ENCODE measurements at places on chromosomes 1 and 21.

- DNase-seq, result no peak
These were observed 16.0 kb downstream of the CTNNBIP1 start for GRCh38 chr1:9894115-9894514.

DNA sequence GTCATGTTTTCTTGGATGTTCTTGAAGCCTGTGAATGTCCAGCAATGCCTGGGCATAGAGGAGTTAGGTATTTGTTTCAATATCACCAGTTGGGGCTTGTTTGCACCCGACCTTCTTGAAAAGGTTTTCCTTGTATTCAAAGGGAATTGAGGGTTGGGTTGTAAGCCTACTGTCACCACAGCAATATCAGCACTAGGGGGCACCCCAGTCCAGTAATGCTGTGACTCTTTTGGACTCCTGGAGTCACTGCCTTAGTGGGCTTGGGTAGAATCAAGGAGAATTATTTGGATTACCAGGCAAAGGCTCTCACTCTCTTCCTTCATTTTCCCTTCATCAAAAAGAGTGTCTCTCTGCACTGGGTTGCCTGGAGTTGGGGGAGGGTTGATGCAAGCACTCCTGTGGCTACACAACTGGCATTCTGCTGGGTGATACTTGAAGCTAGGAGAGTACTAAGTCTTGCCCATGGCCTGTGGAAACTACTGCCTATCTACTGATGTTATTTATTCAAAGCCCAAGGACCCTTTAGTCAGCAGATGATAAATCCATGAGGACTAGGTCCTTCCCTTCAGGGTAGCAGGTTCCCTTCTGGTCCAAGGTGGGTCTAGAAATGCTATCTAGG lies 34.5 kb downstream of the OR10R2 start:
- no peak for DNase-seq

GRCh38 chr1:167128261-167129227 lies 34.7 kb downstream of the STYXL2 start:
- DNase-seq, result no peak

GRCh38 chr21:34133392-34133791 lies 60.0 kb downstream of the MRPS6 start:
- DNase-seq, result no peak

DNA sequence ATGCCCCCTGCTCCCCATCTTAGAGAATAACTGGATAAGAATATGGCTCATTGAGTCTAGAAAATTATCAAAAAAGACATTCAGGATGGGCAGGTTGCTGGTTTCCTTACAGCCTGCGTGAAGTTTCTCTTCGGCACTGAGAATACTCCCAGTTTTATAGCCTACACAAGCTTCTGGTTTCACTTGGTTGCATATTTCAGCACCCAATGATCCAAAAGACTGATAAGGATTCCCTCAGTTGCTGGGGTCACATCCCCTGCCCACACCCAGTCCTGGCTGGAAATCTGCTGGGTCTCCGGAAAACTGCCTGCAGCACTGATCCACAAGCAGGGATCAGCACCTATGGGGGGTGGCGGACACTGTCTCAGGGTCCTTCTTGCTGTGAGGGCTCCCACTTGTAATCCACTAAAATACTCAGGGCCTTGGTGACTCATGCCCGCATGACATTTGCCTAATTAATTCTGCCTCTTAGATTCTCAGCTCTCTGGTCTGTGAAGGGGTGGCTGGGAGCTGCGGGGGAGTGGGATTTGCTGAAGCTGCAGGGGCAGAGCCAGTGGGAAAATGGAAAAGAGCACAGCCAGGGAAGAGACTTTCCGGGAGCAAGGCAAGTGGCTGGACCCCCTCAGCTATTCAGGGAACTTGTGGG lies 142.5 kb downstream of the ZNF648 start:
- no peak for DNase-seq

GRCh38 chr1:155970531-155971167 lies 7.7 kb downstream of the ARHGEF2 start:
- DNase-seq, result no peak

DNA sequence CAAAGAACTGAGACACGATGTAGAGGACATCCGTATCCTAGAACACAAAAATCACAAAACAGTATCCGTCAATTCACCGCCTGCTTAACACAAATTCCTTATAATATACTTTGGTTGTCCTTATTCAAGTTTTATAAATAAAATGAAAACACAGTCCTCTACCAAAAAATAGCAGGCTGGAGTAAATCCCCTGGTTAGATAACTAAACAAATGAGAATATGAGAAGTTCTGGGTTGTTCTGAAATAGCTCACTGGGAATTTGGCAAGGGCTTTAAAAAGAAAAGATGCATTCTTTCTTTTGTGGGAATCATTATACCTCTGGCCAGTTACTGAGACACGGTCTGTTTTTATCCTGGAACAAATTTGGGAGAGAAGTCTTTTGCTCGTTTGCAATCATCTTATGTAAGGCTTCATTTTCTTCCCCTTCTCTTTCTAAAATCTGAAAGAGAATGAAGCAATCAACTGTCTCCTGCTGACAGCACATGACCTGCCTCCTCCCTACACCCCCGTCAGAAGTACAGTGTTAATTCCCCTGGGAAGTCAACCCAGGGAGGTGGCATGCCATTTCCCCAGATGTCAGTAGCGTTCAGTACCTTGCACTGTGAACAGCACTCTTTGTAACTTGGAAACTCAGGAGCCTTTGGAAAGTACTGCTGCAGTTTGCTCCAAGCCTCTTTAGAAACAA lies 37.1 kb upstream of the RAP1GAP start:
- DNase-seq, result peak; percentile 31

DNA sequence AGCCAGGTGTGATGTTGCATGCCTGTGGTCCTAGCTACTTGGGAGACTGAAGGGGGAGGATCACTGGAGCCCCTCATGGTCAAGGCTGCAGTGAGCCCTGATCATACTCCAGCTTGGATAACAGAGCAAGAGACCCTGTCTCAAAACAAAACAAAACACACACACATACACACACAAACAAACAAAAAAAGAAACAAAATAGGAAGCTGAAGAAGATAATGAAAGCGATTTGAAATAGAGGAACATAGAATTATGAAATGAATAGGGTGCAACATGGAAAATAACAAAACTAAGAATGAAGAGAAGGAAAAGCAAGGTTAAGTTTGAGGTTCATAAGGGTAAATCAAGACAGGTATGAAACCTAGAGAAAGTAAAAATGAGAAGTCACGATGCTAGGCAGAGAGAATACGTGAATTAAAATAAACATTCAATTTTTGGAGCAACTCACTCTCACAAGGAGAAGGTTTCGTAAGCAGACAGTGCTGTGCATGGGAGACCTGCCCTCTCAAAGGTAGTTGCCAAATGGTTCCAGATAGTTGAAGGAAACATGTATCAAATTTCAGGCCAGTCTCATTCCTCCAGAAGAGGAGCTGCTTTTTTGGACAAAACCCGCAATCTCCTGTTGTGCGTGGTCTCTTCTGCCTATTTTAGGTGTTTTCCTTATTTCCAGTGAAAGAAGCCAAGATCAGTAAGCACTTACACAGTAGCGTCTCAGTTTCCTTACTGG lies 3.3 kb downstream of the CD46 start:
- no peak for DNase-seq

- no peak for DNase-seq
These were observed 1.7 kb upstream of the TRAPPC10 start for GRCh38 chr21:44010429-44010828.

DNA sequence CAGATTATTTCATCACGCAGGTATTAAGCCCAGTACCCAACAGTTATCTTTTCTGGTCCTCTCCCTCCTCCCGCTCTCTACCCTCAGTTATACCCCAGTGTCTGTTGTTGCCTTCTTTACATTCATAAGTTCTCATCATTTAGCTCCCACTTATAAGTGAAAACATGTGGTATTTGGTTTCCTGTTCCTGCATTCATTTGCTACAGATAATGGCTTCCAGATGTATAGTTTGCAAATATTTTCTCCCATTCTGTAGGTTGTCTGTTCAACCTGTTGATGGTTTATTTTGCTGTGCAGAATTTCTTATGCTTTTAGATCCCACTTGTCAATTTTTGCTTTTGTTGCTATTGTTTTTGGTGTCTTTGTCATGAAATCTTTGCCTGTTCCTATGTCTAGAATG lies 21.1 kb upstream of the KCNH1 start:
- no peak for DNase-seq

GRCh38 chr1:175173531-175173930 lies 19.0 kb downstream of the KIAA0040 start:
- DNase-seq, result no peak

GRCh38 chr21:23694390-23694789 lies 1912.9 kb downstream of the MRPL39 start:
- DNase-seq, result no peak

- no peak for DNase-seq
These were observed 1.3 kb downstream of the EFCAB14 start for GRCh38 chr1:46717654-46718053.

- DNase-seq, result no peak
These were observed 479 bp upstream of the ACADM start for GRCh38 chr1:75723989-75724471.

GRCh38 chr1:243549791-243550190 lies 293.9 kb downstream of the SDCCAG8 start:
- DNase-seq, result no peak

- no peak for DNase-seq
These were observed 4.2 kb upstream of the TFF3 start for GRCh38 chr21:42319376-42319775.

DNA sequence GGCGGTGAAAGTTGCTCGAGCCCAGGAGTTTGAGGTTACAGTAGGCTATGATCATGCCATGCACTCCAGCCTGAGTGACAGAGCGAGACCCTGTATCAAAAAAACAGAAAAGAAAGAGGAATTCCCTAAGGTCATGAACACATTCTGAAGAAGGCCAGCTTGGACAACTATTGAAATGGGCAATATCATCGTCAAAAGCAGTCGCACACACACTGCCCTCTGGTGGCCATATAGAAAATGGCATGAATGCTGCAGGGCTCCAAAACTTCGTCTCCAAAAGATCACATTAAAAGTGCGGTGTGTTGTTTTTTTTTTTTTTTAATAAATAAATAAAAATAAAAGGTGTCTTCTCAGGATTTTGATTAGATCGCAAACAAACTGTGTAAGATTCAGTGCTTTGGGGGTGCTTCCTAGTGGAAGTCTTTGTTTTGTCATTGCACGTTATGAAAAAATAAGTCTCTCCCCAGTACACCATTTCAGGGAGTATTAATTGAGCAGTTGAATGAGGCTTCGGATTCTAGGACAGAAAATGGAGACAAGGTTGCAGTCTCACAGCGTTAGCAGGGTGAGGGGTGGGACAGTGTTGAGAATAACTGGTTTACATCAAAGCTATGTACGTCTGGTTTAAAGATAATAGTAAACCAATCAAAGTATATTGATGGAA lies 87.5 kb upstream of the FMN2 start:
- no peak for DNase-seq

GRCh38 chr1:245074232-245074747 lies 80.5 kb upstream of the KIF26B start:
- DNase-seq, result peak; percentile 15

DNA sequence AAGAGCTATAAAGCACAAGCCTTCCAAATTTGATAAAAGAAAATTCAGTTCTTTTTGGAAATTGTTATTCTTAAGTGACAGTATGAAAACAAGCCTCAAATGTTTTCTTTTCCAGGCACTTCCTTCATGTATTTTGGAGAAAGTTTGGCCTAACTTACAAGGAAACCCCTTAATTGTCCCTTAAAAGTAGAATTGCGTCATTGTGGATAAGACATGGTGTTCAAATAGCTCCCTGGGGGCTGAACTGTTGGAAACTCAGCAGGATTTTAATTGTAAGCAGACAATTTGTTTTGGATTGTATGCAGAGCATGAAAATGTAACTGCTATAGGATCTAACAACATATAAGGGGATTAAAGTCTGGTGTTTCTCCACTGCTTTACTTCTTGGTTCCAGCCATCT lies 35.4 kb upstream of the FGGY start:
- no peak for DNase-seq

- no peak for DNase-seq
These were observed 40.8 kb downstream of the ADARB1 start for GRCh38 chr21:45115141-45115540.

DNA sequence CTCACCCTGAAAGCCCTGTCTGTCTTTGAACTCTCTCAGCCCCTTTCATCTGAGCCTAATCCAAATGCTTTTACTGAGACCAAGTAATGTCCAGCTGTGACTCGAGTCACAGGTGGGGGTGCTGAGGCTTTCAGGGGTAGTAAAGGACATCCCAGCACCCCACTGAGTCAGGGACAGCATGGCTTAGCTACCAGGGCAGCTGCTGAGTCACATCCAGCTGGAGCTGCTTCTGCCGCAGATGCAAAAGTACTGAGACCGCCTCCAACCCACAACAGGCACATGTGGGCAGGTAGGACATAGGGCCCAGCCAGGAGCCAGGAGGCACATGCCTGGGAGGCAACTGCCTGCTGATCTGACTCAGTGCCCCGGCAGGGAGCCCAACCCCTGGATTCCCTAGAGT lies 6.7 kb upstream of the VSIG8 start:
- DNase-seq, result no peak

GRCh38 chr21:16770266-16770665 lies 742.6 kb upstream of the CXADR start:
- no peak for DNase-seq

GRCh38 chr1:223363856-223364684 lies at the start of gene SUSD4:
Gene SUSD4, minus strand, starts transcription at chr1:223364176. Its CDS starts 751 bp downstream, at chr1:223363425.
- peak; percentile 69 for DNase-seq

GRCh38 chr21:45413922-45414321 lies 9.0 kb downstream of the COL18A1 start:
- no peak for DNase-seq

DNA sequence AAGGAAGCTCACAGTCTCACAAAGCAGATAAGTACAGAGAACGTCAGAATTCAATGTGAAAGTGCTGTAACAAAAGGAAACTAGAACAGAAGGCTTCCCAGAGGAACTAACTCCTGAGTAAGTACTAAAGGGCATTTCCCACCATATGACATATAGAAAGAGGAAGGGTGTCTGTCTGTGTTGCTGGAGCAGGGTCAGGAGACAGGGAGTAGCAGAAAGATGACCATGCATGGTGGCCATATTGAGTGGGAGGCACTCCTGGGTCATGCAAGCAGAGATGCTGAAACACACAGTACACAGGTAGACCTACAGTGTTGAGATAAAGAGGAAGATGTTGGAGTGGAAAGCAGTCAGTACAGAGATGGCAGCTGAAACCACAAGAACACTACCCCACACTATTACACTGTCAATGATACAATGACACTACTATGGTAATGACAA lies 47.3 kb downstream of the SLC25A24 start:
- no peak for DNase-seq

- no peak for DNase-seq
These were observed 85.5 kb downstream of the USP25 start for GRCh38 chr21:15815285-15815684.

GRCh38 chr1:193103759-193104501 lies 1.3 kb downstream of the GLRX2 start:
- no peak for DNase-seq

DNA sequence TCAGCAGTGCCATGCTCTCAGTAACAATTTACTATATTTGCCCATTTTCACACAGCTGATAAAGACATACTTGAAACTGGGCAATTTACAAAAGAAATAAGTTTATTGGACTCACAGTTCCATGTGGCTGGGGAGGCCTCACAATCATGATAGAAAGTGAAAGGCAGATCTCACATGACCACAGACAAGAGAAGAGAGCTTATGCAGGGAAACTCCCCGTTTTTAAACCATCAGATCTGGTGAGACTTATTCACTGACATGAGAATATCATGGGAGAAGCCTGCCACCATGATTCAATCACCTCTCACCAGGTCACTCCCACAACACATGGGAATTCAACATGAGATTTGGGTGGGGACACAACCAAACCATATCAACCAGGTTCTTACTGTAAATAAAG lies 112.1 kb upstream of the C1orf87 start:
- no peak for DNase-seq

All from neuronal stem cell (in vitro differentiated cells).